Activated T-helper 1 cell treated with anti-CD3 and anti-CD28 coated beads, Interleukin-12 subunit alpha, Interleukin-12 subunit beta, Interleukin-2, Interleukin-4 antibody, amounts not matched to agents 30 ng/mL and 10 ng/mL and 1 ng/mL, durations not matched to agents 14 hours and 24 hours and 36 hours (primary cell): ENCODE measurements at places on chromosomes 12 and 14. TPM values are rescaled to one million over a fixed set of nuclear protein-coding genes. Genes with fewer than 3 reads are reported as not detected.
A peak's percentile ranks its signal among the peaks of the same experiment; 100 is the strongest.

The USP44 gene
- 3.6 and 4.4 TPM in 2 replicates for total RNA-seq

- H3K27me3 ChIP-seq = no peaks in the 10 kb centered on the region
- no peaks in the 10 kb centered on the region for H3K4me1 ChIP-seq
- no peak overlapping the region for H3K4me3 ChIP-seq
- no peak overlapping the region for H3K27ac ChIP-seq
- H3K36me3 ChIP-seq = no peaks in the 10 kb centered on the region
These were observed 46.6 kb downstream of the PDZRN4 start for GRCh38 chr12:41234692-41235091.

- H3K27me3 ChIP-seq = peaks cover 3% of the 10 kb centered on the region
- H3K4me3 ChIP-seq = peak overlapping the region; percentile 94
- H3K4me1 ChIP-seq = peaks cover 55% of the 10 kb centered on the region
- H3K36me3 ChIP-seq = peaks cover 25% of the 10 kb centered on the region
These were observed 1.9 kb downstream of the MLXIP start for GRCh38 chr12:122080149-122081082.

DNA sequence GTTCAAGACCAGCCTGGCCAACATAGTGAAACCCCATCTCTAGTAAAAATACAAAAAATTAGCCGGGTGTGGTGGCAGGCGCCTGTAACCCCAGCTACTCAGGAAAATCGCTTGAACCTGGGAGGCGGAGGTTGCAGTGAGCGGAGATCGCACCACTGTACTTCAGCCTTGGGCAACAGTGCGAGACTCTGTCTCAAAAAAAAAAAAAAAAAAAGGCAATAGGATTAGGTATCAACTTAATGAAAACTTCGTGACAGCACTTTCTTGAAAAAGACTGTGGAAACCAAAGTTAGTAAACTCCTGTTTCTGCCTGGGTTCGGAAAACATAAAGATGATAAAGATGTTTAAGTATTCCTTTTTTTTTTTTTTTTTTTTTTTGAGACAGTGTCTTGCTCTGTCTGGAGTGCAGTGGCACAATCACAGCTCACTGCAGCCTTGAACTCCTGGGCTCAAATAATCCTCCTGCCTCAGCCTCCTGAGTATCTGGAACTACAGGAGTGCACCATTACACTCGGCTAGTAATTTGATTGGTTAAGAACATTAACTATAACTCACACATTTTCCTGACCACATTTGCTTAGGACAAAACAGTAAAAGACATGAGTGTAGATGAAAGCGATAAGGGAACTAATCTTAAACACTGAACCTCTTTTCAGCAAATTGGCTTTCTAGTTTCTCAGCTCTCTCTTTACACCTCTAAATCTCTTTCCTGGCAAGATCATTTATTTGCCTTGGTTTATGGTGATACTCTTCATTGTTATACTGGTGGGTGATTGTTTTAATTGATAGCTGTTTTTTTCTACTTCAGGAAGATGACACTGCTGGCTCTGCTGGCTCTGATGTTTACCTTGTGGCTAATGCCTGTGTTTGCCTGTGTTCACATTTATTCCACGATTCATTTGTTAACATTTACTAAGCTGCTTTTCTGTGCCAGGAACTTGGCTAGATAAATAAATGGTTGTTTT, 15.8 kb downstream of the HIF1A start:
- peak overlapping the region; percentile 20 for H3K4me3 ChIP-seq
- peak overlapping the region; percentile 52 for H3K27ac ChIP-seq
- peaks cover 85% of the 10 kb centered on the region for H3K4me1 ChIP-seq
- DNase-seq = no peak

The KITLG gene
- total RNA-seq = not detected in 2 replicates

DNA sequence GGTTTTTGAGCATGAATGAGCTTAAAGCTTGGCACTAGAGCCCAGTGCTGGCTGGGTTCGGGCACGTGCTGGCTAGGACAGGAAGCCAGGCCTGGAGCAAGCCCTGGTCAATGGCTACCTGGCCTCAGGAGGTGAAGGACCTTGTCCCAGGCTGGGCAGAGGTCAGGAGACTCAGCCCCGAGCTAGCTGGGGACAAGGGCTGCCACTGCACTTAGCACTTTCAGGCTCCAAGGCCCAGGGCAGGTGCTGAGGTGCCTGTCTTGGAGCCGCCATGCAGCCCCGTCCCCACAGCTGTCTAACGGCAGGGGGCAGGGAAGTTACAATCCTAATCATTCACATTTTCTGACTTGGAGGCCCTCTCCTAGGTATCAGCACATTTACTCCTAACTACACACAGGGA, 4.3 kb upstream of the AQP6 start:
- H3K4me3 ChIP-seq = no peak overlapping the region
- H3K27me3 ChIP-seq = peaks cover 24% of the 10 kb centered on the region
- no peaks in the 10 kb centered on the region for H3K36me3 ChIP-seq
- DNase-seq = no peak
- H3K4me1 ChIP-seq = no peaks in the 10 kb centered on the region
- no peak overlapping the region for H3K27ac ChIP-seq
